Activated CD4-positive, CD25-positive, alpha-beta regulatory T cell treated with anti-CD3 and anti-CD28 coated beads, Interleukin-2, amount 50 U/mL, for 72 hours (primary cell): ENCODE measurements at places on chromosomes 5 and 9.

- no peak for DNase-seq
Observed at GRCh38 chr5:88999853-89000252, 116.9 kb upstream of the MEF2C start.

DNA sequence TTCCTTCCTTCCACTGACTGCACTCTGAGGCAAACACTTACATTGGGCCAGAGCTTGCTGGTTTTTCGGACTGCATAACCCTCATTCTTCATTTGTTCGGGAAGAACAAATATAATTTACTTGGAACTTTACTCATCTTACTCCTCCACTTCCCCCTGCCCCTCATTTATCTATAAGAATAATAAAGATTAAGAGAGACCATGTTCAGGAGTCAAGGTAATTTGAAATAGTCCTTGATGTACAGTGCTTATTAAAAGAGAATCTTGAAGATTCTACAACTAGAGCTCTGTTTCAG, 65.6 kb downstream of the BASP1 start:
- no peak for DNase-seq

DNA sequence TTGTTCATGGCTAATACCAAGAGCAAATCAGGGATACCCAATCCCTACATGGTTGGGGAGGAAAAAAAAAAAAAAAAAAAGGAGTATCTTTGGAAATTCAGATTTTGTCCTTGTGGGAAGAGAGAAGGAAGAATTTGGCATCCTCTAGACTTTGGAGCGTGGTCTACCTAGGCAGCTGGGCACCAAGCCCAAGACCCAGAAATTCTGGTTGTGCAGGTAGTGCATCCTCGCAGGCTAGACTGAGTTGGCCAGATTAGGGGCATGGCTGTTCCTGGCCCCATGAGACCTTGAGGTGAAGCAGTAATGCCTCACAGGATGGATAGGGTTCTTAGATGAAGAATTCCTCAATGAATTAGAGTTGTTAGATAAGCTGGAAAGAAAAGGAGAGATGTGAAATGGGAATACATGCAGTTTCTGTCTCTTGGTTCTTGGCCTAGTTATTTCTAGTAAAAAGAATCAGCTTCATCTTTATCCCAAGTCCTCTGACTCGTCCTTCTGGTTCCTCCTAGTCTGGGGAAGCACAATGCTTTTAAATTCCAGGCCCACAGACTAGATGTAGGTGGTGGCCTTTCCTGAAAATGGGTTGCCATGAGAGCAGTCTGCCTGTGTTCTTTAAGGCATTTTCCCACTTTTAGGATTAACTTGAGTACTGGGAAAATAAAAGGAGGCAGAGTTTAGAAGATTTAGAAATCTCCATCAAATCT, 140.5 kb upstream of the RUSC2 start:
- DNase-seq, result no peak

DNA sequence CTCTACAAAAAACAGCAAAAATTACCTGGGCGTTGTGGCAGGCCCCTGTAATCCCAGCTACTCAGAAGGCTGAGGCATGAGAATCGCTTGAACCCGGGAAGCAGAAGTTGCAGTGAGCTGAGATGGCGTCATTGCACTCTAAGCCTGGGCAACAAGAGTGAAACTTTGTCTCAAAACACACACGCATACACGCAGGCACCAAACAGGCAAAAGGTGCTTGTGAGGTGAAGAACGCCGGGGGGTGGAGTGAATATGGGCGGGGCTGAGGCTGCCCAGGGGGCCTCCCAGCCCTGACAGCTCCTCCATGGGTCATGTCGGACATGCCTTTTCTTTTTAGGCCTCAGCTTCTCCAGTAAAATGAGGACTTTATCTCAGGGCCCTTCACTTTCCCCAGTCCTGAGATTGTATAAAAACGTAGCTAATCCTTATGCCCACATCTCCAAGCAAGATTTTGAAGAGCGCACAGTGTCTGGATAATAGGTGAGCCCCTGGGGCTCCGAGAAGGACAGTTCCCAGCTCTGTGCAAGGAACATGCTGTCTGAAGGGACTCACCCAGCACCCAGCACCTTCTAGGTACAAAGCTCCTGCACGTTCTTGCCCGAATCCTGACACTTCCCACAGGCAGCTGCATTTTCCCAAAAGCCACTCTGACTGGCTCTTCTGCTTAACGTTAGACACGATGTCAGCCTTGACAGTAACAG, 168.3 kb downstream of the COL23A1 start:
- no peak for DNase-seq

GRCh38 chr9:3263698-3264097, 262.1 kb downstream of the RFX3 start:
- no peak for DNase-seq

DNA sequence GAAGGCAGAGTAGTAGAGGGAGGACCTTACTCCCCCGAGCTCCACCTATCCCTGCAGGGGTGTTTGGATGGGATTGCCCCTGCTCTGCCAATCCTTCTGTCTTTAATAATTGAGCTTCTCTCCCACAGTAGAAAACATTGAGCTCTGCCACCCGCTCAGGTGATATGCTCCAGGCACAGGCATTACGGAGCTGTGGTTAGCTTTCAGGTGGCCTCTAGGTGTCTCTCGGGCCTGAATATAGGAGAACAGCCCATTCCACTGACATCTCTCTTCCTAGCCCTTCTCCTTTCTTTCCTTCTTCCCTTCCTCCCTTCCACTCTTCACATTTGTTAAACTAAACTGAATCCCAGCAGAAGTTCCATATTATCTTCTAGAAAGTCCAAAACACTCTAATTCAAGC, 203.4 kb downstream of the SYK start:
- DNase-seq, result no peak

- DNase-seq, result peak; percentile 24
Observed at GRCh38 chr9:134054891-134055811, 12.7 kb downstream of the BRD3 start.

DNA sequence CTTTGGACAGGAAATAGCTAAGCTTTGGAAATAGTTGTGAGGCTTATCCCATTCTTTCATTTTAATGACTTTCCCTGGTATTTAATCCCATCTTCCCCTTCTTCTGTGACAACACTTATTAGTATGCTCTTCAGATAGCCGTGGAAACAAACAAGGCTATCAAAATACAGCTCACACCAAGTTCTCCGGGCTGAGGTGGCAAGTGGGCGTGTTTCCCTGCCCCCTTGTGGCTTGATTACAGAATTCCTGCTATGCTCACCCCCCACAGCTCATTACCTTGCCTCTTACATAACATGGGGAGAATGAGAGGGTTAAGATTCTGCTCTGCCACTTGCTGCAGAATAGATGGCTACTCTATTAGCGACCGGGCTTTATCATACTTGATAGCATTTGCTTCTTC, 437.1 kb upstream of the TLE4 start:
- DNase-seq, result no peak

- no peak for DNase-seq
Observed at GRCh38 chr9:130262771-130263170, 2.8 kb upstream of the HMCN2 start.

GRCh38 chr5:19777363-19777762, 210.6 kb downstream of the CDH18 start:
- DNase-seq, result no peak

DNA sequence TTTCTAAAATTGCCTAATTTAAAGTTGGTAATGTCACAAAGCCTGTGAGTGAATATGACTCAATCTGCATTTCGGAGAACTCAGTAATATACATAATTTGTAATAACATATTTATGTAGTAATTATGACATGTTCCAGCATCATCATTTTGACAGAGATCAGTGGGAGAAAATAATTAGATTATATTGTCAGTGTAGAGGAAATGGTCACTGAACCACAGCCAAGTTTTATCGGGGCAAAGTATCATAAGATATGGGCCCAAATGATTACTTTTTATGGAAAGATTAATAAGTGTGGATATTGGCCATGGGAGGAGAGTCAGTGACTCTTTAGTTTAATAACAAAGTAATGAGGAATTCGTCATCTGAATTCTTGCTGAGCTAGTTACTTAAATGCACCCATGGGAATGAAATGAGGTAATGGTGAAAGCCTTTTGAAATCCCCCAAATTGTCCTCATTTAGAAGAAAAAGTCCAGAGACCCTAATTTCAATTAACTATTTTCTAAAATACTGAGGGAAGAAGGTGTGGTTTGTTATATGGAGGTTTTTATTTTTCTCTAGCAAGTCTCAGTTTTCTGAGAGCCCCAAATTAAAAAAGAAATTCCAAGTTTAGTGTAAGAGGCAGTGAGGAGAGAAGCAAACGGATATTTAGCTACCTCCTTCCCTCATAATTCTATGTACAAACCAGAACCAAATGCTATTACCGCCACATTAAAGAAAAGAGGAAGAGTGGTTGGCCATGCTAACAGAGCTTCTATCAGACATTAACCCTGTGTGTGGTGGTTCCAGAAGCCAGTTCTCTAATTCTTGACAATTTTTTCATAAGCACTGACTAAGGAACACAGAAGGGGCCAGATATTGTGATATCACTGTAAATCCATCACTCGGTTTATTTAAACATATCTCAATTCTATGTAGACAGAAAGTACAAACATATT, 37.7 kb upstream of the MRPS30 start:
- DNase-seq, result no peak

- no peak for DNase-seq
Observed at GRCh38 chr5:103489307-103489706, 73.3 kb downstream of the NUDT12 start.

- DNase-seq, result no peak
Observed at GRCh38 chr9:6226696-6227095, 11.1 kb downstream of the IL33 start.

GRCh38 chr5:95861864-95862561, 39.5 kb upstream of the GLRX start:
- DNase-seq, result no peak

- DNase-seq, result no peak
Observed at GRCh38 chr5:139391570-139392323, 2.0 kb upstream of the MZB1 start.

DNA sequence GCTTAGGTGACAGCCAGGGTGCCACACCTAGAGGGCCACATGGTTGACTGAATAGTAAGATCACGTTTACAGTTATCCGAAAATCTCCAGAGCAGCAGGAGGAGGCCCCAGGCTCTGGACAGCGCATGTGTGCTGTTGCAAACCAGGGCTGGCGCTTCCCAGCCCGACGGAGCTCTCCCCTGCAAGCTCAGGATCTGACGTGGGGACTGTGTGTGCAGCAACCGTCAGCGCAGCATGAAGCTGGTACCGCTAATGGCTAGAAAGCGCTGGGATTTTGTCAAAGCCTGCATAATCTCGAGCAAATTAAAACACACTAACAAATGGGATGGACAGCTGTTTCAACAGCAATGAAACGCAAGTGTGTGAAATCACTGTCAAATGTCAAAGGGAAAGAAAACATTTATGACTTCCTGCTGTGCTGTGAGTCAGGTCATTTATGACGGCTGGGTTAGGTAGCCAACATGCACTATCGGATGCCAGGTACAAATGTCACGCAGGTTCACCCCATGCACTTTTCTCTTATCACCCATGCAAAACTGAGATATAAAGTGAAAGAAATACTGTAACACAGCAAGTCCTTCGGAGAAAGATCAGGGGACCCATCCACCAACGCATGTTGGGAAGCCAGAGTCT, 7.5 kb downstream of the SURF4 start:
- DNase-seq, result no peak

DNA sequence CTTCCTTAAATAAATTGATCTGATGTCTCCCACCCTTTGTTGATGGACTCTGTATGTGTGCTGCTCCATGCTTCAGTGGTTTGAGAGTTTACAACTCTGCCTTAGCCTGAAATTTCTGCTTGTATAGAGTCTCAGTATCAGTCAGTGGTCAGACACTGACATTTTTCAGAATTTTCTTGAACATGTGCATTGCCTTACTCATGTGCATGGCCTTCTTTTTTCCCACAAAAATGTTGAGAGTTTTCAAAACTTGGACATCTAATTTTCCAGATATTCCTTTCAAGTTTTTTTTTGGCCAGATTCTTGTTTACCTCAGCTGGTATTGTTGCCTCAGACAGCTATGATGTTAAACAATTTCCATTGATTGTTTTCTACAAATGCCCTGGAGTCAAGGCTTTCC, 427.1 kb upstream of the CHD1 start:
- DNase-seq, result no peak

DNA sequence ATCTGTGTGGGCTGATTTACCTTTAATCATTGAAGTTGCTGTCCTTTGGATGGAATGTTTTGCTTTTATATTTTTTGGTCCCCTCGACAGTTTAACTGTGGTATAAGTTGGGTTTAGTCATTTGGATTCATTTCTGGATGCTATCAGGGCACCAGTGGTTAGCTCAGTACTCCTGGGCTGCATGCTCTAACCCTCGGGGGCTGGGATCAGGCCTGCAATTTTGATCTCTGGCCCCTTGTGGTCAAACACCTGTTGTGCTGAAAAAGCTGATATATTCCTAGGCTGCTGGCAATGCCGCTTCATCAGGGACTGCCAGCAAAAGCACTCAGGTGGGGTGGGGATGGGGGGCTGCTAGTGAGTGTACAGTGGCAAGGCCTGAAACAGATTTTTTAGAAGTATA, 440.4 kb upstream of the RIOK2 start:
- DNase-seq, result no peak

GRCh38 chr5:120083851-120084542, 380.1 kb upstream of the PRR16 start:
- DNase-seq, result no peak

DNA sequence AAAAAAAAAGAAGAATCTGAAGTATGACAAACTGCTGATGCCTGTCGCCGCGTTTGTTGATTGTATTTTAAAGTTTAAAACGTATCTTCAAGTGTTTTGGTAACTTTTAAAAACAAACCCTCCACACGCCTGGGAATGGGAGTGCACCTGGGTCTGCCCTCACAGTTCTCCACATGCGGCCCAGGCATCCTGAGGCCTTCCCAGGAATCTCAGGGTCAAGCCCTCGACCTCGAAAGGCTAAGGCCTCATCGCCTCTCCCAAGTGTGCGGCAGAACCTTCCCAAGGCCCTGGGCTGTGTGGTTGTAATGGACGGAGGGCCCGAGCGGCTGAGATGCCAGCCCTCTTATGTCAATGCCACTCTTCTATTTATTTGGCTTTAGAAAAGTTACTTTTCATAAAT, 94.4 kb downstream of the CAMSAP1 start:
- no peak for DNase-seq

DNA sequence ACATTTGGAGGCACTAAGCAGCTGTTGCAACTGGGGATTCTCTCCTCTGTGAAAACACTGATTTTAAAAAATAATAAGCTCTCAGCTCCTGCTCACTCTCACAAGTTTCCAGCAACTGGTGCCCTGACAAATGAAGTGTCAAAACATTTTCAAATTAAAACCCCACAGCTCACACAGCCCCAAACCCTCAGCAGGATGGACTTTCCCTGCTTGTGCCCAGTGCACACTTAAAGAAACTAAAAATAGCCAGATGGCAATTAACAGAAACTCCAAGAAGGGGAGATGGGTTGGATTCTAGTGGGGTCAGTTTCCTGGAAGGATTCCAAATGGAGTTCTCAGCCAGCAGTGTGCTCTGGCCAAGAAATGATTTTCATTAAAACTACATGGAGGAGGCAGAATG, 163.0 kb upstream of the PUM3 start:
- no peak for DNase-seq

GRCh38 chr5:113024076-113024697, 47.6 kb downstream of the DCP2 start:
- DNase-seq, result no peak
